ENCODE measurements at places on chromosomes 4 and X. TPM values are rescaled to one million over a fixed set of nuclear protein-coding genes. Genes with fewer than 3 reads are reported as not detected.

Gene PLS3
- total RNA-seq, result 69.5 TPM

DNA sequence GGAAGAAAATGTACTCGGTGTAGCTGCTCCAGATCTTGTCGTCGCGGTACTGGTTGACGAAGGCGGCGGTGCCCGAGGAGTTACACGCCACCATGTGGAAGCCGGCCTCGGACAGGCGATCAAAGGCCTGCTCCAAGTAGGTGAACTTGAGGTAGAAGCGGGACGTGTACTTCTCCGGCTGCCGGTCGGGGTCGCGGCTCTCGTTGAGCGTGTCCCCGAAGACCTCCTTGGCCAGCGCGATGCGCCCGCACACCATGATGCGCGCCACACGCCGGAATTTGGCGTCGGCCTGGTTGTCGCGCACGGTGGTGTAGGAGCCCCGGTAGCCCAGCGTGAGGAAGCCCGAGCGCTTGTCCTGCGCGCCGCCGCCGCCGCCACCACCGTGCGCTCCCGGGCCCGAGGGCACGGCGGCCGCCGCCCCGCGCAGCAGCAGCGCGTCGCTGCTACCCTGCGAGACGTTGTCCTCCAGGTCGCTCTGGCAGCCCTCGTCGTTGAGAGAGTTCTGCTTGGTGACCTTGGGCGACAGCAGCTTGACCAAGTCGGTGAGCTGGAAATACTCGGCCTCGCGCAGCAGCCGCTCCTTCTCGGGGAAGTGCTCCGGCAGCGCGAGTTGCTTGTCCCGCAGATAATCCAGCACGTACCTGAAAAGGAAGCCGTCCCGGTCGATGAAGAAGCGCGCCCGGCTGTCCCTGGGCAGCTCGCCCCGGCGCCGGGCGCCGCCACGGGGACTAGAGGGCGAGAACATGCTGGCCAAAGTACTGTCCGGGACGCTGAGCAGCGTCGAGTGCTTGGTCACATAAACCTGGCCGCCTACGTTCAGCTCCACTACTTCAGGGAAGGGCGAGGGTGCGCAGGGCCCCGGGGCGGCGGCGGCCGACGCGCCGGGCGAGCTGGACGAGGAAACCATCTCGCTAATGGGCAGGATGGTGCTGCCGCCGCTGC, 775 bp downstream of the KCTD8 start:
- DNase-seq, result peak; percentile 24

DNA sequence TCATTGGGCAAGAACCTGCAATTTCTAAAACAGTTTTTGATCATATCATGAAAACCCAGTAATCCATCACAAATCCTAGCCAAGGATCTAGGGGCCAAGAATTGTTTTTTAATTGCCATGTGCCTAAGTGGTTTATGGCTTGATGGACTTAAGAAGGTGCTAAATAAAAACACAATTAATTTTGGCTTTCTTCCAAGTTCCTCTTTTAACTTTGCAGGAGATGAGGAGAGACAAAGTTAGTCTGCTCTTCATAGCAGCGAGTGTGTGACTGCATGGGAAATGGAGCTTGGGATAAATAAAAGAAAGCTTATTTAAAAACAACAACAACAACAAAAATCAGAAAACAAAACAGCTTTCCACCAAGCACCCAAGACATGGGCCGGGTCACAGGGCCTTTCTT, 41.4 kb downstream of the ARHGEF9 start:
- no peak for DNase-seq

Gene NKX6-1
- not detected for total RNA-seq

Gene RBM47
- 10.8 TPM for total RNA-seq

- DNase-seq, result no peak
These were observed 22.5 kb downstream of the FAM241A start for GRCh38 chr4:112167794-112168193.

DNA sequence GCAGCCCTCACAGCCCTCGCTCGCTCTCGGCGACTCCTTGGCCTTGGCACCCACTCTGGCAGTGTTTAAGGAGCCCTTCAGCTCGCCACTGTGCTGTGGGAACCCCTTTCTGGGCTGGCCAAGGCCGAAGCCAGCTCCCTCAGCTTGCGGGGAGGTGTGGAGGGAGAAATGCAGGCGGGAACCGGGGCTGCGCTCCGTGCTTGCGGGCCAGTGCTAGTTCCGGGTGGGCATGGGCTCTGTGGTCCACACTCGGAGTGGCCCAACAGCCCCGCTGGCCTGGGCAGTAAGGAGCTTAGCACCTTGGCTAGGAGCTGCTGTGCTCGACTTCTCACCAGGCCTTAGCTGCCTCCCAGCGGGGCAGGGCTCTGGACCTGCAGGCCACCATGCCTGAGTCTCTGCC, 192.6 kb downstream of the COX18 start:
- no peak for DNase-seq

DNA sequence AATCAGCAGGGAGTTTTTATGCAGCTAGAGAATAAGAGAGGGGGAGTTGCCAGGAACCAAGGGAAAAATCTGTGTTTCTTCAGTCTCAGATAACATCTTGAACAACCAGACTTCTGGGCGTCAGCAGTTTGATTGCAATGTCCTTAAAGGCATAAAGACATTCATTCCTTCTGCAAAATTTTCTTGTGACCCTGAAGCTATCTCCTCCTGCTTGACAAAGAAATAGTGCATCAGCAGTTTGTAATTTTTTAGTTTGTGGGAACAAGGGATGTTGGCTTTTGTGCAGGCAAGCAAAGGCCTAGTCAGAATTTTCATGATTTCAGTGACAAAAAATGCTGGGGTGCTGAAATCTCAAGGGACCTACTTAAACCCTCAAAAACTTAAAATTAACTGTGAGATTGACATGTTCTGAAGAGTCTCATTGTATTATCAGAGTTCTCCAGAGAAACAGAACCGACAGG, 125.8 kb upstream of the UNC5C start:
- DNase-seq, result no peak

- no peak for DNase-seq
These were observed 160.0 kb downstream of the EFNB1 start for GRCh38 chrX:68988865-68989264.

DNA sequence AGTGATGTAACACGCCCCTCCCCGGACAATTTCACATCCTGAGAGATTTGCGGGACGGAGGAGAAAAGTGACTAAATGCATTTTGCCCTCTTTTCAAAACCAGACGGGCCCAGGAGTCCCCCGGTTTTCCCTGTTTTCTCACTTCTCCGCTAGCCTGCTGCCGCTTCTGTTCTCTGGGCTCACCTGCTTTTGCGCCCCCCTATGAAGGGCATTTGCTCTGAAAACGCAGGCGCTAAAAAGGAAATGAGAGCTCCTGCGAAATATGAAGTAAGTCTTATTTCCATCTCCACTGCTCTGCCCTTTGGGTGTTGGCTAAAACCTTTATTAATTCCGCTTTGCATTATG, 613 bp upstream of the TMEM47 start:
- DNase-seq, result no peak

GRCh38 chr4:52091801-52092200, 40.7 kb downstream of the SPATA18 start:
- no peak for DNase-seq

Gene FGFR3
- 5.4 TPM for total RNA-seq
